ENCODE measurements at places on chromosomes 2 and 18.

- no peak for DNase-seq
These were observed 381.8 kb upstream of the NRXN1 start for GRCh38 chr2:51413726-51414125.

GRCh38 chr2:159904959-159905305 is 106.9 kb upstream of the CD302 start:
- DNase-seq, result no peak

GRCh38 chr2:188412190-188412589 is 120.5 kb downstream of the GULP1 start:
- no peak for DNase-seq

GRCh38 chr2:60370814-60371213 is 182.6 kb downstream of the BCL11A start:
- no peak for DNase-seq

DNA sequence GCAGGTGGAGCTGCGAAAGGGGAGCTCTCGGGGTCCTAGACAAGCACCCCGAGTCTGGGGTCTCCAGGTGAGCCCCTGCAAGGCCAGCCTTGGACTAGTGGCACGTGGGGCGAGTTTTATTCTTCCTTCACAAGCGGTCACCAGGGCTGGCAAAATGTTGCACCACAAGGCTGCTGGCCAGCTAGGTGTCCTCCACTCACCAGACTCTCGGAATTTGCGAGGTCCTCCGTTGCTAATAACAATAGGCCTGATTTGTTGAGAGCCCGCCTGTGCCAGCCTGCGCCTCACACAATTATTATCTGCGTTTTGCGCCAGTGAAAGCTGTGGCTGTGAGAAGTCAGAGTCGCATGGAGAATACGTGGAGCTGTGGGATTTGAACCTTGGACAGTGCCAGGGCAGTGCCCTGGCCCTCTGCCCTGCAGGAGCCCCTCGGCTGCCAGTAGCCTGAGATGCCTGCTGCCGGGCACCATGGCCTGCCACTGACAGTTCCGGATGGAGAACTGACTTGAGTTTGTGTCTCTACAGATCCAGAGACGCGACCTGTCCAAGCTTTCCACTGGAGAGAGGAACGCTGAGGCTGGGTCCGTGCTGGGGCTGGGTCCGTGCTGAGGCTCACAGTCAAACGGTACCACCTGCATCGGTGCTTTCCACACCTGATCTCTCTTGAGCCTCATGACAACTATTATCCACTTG is 77.6 kb upstream of the ODC1 start:
- DNase-seq, result no peak

- DNase-seq, result no peak
These were observed 50.2 kb upstream of the ANKRD44 start for GRCh38 chr2:197360744-197361156.

DNA sequence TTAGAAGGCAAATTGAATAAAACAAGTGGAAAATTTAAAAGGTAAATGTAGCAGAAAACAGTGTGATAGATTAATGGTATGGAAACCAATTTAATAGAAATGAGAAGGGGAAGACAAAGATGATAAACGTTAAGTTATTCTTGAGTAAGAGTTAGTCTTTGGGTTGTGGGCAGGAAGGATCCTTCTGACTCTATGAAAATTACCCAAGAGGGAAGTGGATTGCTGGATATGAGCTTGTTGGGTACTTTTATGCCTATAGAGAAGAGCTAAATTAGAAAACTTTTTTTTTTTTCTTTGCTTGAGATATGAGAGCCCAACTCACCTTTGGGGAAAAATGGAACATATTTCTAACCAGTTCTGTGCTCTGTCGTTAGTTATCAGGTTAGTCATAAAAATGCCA is 144.0 kb downstream of the LDLRAD4 start:
- DNase-seq, result no peak

- DNase-seq, result no peak
These were observed 24.7 kb downstream of the AGAP1 start for GRCh38 chr2:235518322-235519090.

- DNase-seq, result no peak
These were observed 2.0 kb upstream of the UBE2F start for GRCh38 chr2:237964578-237965404.

GRCh38 chr2:21161122-21161521 is 37.4 kb downstream of the TDRD15 start:
- DNase-seq, result no peak

DNA sequence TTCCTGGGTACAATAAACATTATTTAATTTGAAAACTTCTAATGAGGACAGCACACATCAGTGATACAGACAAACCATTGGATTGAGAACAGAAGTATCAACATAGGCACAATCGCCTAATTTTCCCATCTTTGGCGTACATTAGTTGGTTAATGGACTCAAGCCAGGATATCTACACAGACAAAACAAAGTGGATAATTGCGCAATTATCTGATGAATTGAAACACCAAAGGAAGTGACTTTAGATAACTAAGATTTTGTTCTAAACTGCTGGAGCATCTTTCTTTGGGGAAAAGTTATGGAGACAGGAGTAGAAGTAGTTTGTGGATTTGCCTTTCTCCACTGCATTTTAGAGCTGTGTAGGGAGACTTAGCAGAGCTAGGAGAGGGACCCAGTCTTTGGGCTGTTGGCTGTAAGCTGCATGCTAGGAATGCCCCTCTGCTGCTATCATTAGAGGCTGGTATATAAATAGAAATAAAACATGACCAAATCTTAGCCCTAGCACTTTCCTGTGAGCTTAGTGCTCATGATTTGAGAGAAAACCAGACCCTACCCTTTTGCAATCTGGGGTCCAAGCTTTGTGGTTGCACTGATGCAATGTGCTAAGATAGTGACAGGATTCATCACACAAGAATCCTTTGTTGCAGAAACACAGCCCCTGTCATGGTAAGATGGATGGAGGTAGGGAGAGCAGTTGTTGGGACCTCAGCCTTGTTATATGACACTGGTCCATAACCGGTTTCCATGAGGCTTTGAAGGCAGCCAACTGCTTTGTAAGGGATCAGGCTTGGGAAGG is 264.5 kb upstream of the PIK3C3 start:
- DNase-seq, result no peak

DNA sequence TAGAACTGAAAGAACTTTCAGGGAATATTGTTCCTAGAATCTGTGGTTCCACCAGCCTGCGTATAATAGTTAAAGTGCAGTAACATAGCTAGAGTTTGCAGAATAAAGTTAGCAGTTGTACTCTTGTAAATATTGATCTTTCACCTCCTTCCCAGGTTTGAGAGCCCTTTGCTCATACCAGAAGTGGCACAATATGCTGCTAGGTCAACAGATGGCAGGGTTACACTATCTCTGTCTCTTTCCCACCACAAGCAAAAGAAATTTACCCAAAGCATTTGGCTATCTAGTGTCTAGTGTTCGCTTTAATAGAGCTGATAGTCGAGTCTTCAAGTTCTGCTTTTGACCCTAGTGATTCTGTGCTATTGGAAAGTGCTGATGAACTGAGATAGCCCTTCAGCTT is 119.0 kb upstream of the KLHL14 start:
- DNase-seq, result no peak

DNA sequence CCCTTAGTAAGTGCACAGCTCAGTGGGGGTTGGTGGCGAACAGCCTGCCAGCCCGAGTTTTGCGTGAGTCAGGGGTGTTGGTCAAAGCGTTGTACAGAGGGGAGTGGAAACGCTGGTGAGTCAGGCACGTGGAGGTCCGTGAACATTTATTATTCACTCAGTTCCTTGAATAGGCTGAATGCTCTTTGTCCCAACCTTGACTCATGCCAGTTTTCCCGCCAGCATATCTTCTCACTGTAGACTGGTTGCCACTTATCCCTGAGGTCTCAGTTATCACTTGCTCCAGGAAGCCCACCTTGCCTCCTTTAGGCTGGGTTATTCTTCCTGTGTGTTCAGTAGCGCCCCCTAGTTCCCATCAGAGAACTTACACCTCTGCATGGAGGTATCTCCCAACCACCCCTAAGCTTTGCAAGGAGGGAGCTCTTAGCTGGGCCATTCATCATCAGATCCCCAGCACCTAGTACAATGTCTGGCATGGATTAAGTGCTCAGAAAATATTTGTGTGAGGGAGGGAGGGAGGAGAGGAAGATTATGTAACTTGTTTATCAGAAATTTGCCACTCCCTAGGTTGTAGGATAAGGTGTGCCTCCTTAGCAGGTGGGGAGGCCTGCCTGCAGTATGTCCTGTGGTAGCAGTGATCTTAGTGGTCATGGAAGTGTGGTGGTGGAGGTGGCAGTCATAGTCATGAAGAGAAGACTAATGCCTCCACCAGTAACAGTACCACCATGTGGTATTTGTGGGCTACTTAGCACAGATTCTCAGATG is 72.1 kb downstream of the CABLES1 start:
- no peak for DNase-seq

GRCh38 chr2:71846669-71847291 is 300.9 kb downstream of the CYP26B1 start:
- no peak for DNase-seq

DNA sequence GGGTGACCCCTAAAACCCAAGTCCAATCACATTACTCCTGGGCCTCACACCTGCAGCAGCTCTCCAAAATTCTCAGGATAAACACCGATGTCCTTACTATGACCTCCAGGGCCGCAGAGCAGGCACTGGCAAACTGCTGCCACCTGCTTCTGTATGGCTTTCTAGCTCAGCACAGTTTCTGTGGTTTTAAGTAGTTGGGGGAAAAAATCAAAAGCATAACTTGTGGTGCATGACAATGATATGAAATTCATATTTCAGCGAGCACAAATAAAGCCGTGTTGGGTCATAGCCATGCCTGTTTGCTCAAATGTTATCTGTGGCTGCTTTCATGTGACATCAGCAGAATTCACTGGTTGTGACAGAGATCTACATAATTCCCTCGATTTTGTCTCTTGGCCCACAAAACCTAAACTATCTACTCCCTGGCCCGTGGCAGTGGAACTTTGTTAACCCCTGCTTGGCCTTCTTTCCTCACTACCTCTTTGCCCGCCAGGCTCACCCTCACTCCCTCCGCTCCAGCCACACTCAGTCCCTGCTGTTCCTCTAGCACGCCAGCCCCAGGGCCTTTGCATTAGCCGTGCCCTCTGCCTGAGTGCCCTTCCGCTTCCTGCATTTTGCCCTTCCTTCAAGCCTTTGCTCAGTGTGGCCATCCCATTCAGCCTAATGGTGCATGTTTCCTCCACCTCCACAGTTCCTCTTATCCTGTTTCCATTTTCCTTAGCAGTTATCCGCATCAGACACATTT is 108.3 kb downstream of the AGAP1 start:
- DNase-seq, result no peak

DNA sequence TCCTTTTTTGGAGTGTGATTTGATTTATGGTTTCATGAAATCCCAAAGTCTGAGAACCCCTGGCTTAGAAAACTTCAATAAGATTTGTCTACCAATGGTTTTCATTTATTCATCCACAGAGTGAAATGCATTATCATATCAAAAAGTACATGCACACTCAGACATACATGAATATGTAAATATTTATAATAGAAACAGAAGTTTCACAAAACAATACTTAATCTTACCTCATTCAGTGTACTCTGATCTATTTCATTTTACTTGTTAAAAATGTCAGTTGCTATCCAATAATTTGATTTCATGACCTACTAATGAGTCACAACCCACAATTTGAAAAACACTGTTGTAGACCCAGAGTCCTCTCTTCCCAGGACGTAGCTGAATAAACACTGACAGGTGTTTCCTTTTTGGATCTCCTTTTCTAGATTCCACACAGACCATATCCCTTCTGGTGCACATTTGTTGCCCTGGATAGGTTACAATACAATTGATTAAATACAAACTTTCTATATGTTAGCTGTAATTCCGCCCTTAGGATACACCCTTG is 10.4 kb upstream of the CAVIN2 start:
- no peak for DNase-seq

GRCh38 chr2:149094217-149095015 is 55.9 kb downstream of the LYPD6B start:
- DNase-seq, result no peak

GRCh38 chr2:45337481-45337880 is 273.6 kb downstream of the SRBD1 start:
- no peak for DNase-seq

DNA sequence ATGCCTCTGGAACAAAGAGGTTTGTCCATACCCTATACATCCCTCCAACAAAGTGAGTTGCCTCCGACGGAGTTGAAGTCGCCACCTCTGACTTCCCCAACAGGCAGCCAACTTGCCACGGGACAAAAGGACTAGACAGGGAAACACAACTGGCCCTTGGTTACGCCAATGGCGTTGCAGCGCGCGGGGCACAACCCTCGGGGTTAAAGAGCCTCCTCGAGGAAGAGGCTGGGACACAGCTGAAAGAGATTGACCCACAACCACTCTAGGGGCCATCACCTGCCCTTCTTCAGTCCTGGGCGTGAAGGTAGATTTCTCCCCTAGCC is 545 bp downstream of the GTF3C2 start:
- no peak for DNase-seq

DNA sequence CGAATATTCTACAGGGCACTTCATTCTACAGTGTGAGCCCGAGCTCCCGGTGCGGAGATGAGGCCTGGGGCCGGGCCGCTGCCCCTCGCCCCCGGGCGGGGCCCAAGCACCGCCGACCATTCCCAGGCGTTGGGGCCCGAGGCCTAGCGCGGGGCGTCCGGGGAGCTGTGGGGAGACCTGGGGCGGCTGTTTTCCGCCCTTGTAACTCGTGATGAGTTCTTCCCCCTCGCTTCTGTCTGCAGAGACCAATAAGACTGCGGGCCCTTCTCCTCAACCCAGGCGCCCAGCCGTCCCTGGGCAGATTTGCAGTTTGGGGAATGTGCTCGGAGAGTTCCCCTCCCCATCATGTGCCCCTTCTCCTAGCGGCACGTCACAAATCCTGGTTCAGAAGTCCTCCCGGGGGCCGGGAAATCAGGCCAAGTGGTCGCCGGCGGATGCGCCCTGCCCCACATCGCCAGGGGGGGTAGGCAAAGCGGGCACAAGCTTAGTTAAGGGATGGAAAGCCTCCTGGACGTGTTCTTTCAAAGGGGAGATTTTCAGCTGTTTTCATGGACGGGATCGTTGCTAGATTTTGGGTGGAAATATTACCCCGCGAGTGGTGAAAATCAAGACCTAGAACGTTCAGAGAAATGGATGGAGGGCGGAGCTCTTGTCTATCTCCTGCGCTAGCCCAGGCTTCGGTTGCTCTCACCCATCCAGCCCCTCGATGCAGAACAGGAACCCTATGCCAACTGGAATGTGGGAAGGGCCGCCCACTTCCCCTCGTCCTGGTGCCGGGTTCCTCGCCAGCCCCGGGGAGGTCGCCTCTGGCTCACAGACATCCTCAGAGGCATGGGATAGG is 18.8 kb upstream of the HAAO start:
- DNase-seq, result peak; percentile 5

DNA sequence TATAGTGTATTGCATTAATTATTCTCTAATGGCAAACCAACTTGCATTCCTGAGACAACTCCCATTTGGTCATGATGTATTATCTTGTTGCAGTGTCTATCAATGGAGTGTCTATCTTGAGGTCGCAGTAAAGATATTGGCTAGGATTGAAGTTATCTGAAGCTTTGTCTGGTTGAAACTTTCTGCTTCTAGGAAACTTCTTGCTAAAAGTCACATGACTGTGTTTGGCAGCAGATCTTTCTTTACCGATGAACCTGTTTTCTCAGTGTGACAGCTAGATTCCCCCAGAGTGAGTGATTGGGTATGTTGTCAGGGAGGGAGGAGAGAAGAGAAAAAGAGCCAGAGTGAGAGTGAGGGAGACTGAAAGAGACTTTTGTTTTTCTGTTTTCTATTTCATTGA is 119.6 kb downstream of the QPCT start:
- no peak for DNase-seq

GRCh38 chr2:866009-866680 is 84.5 kb upstream of the SNTG2 start:
- DNase-seq, result no peak

Measured in cerebellar nuclear complex (tissue), 1 donor.